ENCODE measurements at places on chromosomes 6 and 20. TPM values are rescaled to one million over a fixed set of nuclear protein-coding genes. Genes with fewer than 3 reads are reported as not detected.

GRCh38 chr20:41411391-41411847 is 44.8 kb upstream of the EMILIN3 start:
- H3K27ac ChIP-seq: no peak overlapping the region
- peaks cover 13% of the 10 kb centered on the region for H3K4me1 ChIP-seq
- no peak for DNase-seq

The PREX1 gene
- 80.5 TPM for total RNA-seq

The B3GALT4 gene
- 4.2 TPM for total RNA-seq

DNA sequence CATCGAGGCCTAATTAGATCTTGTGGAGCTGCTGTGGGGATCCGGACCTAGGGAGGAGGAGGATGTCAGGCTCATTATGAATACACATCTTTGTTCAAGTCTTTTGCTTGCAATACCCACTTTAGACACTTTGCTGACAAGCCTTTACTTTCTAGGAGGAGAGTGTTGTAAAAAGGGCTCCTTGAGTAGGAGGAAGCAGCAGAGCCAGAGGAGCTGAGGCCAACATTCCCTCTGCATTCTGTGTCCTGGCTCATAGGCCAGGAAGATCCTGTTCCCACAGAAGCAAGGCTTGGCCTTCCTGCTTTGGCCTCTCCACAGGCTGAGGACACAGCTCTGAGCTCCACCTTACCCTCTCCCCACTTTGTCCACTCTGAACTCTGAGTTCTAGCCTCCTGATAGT is 67.1 kb downstream of the TPD52L1 start:
- H3K36me3 ChIP-seq: no peaks in the 10 kb centered on the region
- no peaks in the 10 kb centered on the region for H3K4me1 ChIP-seq
- H3K27ac ChIP-seq: no peak overlapping the region
- H3K27me3 ChIP-seq: peaks cover 1% of the 10 kb centered on the region

The TMEM244 gene
- 0.54 TPM for total RNA-seq

The RAMACL gene
- total RNA-seq: 0.45 TPM

DNA sequence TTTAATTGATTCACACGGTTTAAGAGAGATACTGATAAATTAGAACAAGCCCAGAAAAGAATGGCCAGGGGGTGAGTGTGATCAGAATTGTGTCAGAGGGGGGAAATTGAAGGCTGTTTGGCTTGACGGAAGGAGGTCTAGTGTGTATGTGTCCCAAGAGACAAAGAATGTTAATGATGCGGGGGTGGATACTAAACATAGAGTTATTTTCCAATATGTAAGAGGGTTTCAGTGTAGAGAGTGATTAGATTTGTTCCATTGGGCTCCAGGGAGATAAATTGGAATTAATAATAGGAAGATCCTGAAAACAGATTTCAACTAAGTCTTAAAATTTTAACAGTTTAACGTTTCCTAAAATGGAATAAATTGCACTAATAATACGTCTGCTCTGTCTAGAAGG is 38.1 kb upstream of the UTRN start:
- no peak overlapping the region for H3K27ac ChIP-seq
- no peaks in the 10 kb centered on the region for H3K36me3 ChIP-seq
- no peak for DNase-seq
- H3K4me1 ChIP-seq: peaks cover 17% of the 10 kb centered on the region
- H3K4me3 ChIP-seq: no peak overlapping the region
- H3K27me3 ChIP-seq: peaks cover 5% of the 10 kb centered on the region

The ARMC2 gene
- total RNA-seq: 2.7 TPM

Data from activated CD8-positive, alpha-beta T cell treated with anti-CD3 and anti-CD28 coated beads for 36 hours (primary cell).